ENCODE measurements at places on chromosomes 12 and 14.

DNA sequence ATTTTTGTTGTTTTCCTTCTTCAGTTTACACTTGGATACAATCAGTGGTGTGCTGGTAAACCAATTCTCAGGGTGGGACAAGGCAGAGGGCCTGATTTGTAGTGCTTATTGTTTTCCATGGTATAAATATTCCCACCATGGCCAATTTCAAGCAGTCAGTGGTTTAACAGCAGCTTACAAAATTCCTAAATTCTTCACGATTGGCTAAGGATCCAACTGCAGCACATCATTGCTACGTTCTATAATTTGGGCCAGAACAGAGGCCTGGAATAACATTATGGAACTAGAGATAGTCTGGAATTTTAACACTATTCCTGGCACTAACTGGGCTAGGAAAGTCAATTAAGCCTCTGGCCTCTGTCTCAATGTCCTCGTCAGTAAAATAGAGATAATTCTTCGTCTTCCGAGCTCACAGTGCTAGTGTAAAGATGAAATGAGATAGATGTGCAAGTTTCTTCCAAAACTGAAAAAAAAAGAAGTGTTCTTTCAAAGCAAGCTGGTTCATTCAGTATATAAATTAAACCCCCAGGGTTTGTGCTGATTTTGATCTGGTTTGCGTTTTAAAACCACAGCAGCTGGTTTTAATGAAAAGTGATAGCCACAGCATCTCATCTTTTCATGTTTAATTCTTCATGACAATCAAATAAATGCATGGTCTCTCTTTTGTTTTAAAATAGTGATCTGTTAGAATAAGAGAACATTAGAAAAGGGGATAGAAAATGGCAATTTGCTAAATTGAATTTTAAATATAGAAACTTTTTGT, 104.1 kb downstream of the EPS8 start:
- DNase-seq = no peak

DNA sequence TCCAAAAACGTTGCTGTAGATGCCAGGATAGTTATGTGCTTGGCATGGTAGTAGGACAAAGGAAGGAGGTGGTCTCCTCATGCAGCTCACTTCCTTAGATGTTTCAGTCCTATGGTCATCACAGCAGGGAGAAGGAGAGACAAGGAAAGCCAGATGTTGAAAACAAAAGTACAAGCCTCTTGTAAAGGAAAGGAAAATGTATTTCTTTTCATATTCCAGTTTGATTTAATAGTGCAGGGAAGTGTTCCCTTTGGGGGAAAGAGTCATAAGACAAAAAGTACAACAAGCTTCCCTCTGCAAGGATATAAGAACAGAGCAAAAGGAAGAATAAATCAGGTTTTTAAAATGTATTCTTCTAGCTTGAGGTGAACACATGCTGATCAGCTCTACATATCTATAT, 8.6 kb upstream of the TMCC3 start:
- DNase-seq = no peak

GRCh38 chr12:6172086-6172485, 28.1 kb upstream of the CD9 start:
- no peak for DNase-seq

DNA sequence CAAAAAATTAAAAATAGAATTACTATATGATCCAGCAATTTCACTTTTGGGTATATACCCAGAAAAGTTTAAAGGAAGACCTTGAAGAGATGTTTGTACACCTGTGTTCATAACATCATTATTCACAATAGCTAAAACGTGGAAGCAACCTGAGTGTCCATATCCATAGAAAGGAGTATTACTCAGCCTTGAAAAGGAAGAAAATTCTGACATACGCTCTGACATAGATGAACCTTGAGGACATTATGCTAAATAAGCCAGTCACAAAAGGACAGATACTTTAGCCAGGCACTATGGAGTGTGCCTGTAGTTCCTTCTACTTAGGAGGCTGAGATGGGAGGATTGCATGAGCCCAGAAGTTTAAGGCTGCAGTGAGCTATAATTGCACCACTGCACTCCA, 6.1 kb upstream of the RD3L start:
- no peak for DNase-seq

DNA sequence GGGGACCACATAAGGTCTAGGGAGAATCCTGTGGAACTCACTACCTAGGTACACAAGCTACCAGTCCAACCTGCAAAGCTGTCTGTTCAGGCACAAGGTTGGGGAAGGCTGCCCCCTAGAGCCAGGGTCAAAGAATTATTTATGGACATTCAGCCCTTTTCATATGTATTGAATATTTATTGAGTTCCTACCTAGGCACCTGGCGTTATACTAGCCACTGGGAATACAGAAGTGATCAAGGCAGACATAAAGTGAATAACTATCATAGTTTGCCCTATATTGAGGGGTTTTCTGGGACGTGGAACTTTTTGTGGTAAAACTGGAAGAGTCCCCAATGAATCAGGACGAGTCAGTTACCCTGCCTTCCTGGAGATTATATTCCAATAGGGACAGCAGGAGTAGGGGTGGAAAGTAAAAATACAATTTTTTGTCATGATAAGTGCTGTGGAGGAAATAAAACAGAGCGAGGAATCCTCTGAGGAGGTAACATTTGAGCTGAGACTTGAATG, 5.8 kb upstream of the SLC48A1 start:
- DNase-seq = peak; percentile 80

DNA sequence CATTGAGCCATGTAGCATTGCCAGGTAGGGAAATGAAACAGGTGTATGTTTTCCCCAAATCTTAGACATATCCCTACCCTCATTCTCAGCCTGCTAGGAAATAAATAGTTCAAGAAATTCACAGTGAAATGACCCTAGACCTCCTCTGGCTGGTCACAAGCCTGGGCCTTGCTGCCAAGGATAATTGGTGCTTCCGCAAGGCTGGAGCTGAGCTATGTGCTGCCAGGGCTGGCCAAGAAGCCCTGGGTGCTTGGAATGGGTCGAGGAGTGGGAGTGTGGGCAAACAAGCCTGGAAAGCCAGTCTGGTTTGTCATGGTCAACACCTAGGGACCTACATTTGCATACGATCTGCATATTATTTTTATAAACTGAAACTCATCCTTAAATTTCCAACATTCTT, 31.3 kb upstream of the SLC10A1 start:
- DNase-seq = no peak

DNA sequence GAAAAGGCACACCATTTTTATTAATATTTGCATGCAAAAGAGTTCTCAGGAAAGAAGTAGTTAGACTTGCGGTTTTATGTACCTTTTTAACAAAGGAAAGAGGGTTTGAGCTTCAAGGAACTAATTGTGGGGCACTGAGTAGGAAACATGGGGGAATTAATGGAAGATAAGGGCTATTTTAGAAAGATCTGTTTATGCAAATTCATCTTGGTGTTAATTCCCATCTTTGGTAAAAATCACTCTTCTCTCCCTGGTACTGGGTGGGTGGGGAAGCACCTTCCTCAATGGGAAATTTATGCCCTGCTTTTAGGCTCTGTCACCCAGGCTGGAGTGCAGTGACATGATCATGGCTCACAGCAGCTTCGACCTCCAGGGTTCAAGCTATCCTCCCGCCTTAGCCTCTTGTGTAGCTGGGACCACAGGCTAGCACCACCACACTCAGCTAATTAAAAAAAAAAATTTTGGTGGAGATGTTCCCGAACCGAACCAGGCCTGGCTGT, 30.1 kb upstream of the RESF1 start:
- DNase-seq = no peak

DNA sequence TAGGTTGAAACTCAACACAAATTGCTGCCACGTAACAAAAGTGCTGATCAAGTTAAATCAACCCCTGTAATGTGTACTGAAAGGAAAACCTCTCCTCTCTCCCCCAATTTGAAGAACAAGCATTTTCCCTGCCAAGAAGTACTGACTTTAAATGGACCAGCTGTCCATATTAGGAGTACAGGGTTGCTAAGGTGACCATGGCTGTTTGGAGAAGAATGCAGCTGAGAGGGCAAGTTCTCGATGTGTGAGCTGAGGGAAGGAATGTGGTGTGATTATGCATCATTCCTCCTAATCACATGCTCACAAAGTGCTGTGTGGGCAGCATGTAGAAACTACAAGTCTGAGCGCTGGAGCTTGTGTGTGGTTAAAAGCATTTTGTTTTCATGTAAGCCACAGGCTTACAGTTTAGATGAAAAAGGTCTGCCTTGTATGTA, 50.9 kb upstream of the CCT2 start:
- no peak for DNase-seq

GRCh38 chr12:6266971-6267721, 43.3 kb upstream of the PLEKHG6 start:
- DNase-seq = no peak
